ENCODE measurements at places on chromosomes 3 and 15.

- no peak for DNase-seq
Observed at GRCh38 chr3:86695752-86696151, 295.2 kb downstream of the VGLL3 start.

GRCh38 chr3:114624047-114624445 lies 330.2 kb downstream of the TIGIT start:
- DNase-seq, result no peak

DNA sequence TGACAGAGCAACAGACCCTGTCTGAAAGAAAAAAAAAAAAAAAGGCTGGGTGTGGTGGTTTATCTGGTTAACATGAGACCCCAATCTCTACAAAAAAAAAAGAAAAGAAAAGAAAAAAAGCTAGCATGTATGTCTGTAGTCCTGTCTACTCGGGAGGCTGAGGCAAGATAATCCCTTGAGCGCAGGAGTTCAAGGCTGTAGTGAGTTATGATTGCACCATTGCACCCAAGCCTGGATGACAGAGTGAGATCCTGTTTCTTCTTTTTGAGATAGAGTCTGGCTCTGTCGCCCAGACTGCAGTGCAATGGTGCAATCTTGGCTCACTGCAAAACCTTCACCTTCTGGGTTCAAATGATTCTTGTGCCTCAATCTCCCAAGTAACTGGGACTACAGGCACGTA lies 8.4 kb upstream of the DHX30 start:
- no peak for DNase-seq

DNA sequence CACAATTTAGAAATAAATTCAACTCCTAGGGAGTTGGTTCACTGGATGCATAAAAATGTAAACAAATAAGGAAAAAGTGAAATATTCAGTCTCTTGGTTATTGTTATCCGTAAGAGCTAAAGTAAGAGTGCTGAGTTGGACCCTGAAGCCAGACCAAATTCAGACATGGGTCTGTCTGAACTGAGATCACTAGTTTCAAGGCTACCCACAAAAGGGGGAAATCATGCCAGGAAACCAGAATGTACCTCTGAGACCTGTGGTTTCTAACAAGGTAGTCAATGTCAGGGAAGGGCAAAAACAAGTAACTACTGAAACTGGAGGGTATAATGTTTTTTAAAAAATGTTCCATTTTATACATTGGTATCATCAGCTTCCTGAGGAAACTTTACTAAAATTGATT lies 35.2 kb upstream of the GOLGA6L2 start:
- DNase-seq, result no peak

Data from activated CD4-positive, alpha-beta T cell treated with anti-CD3 and anti-CD28 coated beads, Interleukin-2, amount 50 U/mL, for 48 hours (primary cell).